Mesothelial cell of epicardium (in vitro differentiated cells): ENCODE measurements at places on chromosomes 2 and 18.

DNA sequence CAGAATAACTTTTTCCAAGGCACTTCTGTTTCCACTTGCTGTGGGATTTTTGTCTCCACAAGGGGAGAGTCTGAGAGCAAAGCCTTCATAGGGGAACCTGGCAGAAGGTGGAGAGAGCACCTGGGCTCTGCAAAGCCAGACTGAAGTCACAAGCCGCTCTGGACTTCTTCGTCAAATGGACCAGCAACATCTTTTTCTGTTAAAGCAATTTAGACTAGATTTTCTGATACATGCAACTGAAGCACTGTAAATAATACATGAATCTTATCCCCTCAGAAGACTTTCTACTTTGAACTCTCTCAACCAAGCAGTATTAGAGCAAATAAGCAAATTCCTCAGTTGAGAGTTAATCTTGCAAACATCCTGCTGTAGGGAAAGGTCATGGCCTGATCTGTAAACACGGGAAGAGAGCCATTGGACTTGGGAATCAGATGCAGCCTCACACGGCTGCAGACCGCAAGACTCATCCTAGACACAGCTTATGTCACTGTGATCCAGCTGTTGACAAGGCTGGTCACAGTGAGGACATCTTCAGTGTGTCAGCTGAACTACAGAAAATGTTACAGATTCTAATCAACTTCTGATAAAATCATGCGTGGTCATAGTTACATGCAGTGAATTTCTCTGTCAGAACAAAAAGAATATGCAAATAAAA lies 3.2 kb downstream of the SH3YL1 start:
- DNase-seq: no peak

DNA sequence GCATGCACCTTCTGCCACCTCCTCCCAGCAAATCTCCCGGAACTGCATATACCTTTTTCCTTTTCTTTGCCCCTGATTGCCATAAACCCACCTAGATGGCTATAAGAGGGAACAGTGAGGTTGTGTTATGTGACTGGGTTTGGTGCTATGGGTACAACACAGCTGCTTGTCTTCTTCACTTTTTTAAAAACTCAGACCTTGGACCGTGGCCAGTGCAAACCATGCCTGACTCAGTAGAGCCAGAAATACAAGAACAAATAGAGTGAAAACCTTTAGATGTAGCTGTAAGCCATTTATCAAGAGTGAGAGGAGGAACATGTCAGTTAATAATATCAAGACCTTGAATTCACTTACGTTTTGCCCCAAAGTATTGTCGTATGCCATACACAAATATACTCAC lies 267.4 kb upstream of the CHAC2 start:
- DNase-seq: no peak

GRCh38 chr18:58866066-58866772 lies 1.5 kb downstream of the ZNF532 start:
- no peak for DNase-seq

GRCh38 chr2:8141780-8142179 lies 540.1 kb upstream of the ID2 start:
- no peak for DNase-seq
